ENCODE measurements at places on chromosomes 12 and 14.
A peak's percentile ranks its signal among the peaks of the same experiment; 100 is the strongest.

DNA sequence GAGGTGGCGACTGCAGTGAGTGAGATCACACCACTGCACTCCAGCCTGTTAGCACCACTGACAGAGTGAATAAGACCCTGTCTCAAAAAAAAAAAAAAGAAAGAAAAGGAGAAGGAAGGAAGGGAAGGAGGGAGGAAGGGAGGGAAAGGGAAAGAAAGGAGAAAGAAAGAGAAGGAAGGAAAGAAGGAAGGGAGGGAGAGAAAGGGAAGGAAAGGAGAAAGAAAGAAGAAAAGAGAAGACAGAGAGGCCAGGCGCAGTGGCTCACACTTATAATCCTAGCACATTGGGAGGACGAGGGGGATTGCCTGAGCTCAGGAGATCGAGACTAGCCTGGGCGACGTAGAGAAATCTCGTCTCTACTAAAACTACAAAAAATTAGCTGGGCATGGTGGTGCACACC is 13.2 kb downstream of the DCAF5 start:
- H3K36me3 ChIP-seq: peaks cover 23% of the 10 kb centered on the region
- no peaks in the 10 kb centered on the region for H3K27me3 ChIP-seq
- peaks cover 49% of the 10 kb centered on the region for H3K4me1 ChIP-seq
- no peak for DNase-seq

- H3K27ac ChIP-seq: no peak overlapping the region
- no peaks in the 10 kb centered on the region for H3K4me1 ChIP-seq
- no peaks in the 10 kb centered on the region for H3K36me3 ChIP-seq
- peaks cover 46% of the 10 kb centered on the region for H3K27me3 ChIP-seq
- H3K4me3 ChIP-seq: no peak overlapping the region
- DNase-seq: no peak
Observed at GRCh38 chr12:129558036-129558435, 345.8 kb downstream of the TMEM132D start.

- no peak for DNase-seq
- peaks cover 21% of the 10 kb centered on the region for H3K4me1 ChIP-seq
- no peak overlapping the region for H3K4me3 ChIP-seq
- H3K36me3 ChIP-seq: no peaks in the 10 kb centered on the region
- H3K27ac ChIP-seq: no peak overlapping the region
Observed at GRCh38 chr14:51304438-51304837, 64.4 kb downstream of the TMX1 start.

- no peaks in the 10 kb centered on the region for H3K27me3 ChIP-seq
- H3K27ac ChIP-seq: no peak overlapping the region
- H3K4me3 ChIP-seq: no peak overlapping the region
- H3K36me3 ChIP-seq: peaks cover 52% of the 10 kb centered on the region
- H3K4me1 ChIP-seq: peaks cover 24% of the 10 kb centered on the region
- DNase-seq: no peak
Observed at GRCh38 chr12:46395388-46395787, 22.8 kb upstream of the SLC38A2 start.

GRCh38 chr12:93913845-93914244 is 234.5 kb upstream of the PLXNC1 start:
- H3K27me3 ChIP-seq: peaks cover 2% of the 10 kb centered on the region
- H3K4me3 ChIP-seq: no peak overlapping the region
- H3K36me3 ChIP-seq: no peaks in the 10 kb centered on the region
- no peak overlapping the region for H3K27ac ChIP-seq
- H3K4me1 ChIP-seq: peaks cover 14% of the 10 kb centered on the region

GRCh38 chr12:3103806-3104205 is 26.6 kb downstream of the TSPAN9 start:
- no peak overlapping the region for H3K4me3 ChIP-seq
- peaks cover 85% of the 10 kb centered on the region for H3K4me1 ChIP-seq
- H3K36me3 ChIP-seq: peaks cover 18% of the 10 kb centered on the region
- peak overlapping the region; percentile 97 for H3K27ac ChIP-seq

DNA sequence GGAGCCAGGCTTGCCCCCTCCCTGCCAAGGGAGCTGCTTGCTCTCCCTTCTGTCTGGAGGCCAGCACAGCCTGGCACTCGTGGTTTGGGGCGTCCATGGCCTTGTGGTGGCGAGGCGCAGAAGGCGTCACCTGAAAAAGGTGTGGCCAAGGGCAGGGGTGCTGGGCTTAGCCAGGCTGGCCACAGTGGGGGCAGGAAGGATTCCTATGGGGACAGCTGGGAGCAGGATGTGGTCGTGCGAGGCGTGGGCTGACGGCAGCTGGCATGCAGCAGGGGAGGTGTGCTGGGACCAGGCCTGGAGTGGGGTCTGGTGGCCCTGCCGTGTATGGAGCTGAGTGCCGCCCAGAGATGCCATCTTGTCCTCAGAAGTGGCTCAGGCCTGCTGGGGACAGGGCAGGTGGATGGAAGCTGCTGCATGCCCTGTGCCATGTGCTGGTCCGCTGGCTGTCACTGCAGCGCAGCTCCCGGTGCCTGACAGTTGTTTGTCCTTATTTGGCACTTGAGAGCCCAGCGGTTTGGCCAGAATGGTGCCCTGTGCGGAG is 30.0 kb downstream of the SH2B3 start:
- H3K36me3 ChIP-seq: peaks cover 5% of the 10 kb centered on the region
- peaks cover 51% of the 10 kb centered on the region for H3K4me1 ChIP-seq
- no peaks in the 10 kb centered on the region for H3K27me3 ChIP-seq
- no peak for DNase-seq
- no peak overlapping the region for H3K27ac ChIP-seq

DNA sequence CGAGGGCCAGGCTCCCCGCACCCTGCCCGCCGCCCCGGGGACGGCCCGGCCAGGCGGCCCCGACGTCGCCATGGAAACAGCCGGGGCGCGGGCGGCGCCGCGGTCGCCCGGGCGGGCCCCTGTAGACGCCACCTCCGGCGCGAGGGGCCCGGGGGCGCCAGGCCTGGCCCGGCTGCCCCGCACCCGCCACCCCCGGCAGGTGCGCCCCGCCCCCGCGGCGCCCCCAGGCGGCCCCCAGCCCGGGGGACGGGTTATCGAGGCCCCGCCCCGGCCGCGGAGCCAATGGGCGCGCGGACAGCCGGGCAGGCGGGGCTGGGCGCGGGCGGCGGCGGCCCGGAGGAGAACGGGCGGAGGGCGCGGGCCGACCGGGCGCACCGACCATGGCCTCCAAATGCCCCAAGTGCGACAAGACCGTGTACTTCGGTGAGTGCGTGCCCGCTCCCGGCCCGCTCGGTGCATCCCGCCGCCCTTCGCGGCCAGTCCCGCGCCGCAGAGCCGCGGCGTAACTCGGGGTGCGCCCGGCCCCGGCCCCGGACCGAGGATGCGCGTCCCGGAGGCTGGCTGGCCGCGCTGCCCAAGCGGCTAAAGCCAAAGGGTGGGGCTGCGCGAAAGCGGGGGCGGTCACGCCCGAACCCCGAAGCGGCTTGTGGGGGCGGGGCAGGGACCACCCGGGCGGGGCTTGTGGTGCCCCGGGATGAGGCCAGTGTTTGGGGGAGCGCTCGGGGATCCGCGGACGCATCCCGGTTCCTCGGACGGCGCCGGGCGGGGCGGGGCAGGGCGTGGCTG is at the start of gene CRIP2:
Gene CRIP2 (plus strand): TSS at position 339 of the 786 bp plus-strand sequence. CDS start 42 bp downstream, at position 381.
- H3K27me3 ChIP-seq: peaks cover 28% of the 10 kb centered on the region
- H3K4me1 ChIP-seq: peaks cover 11% of the 10 kb centered on the region
- H3K36me3 ChIP-seq: no peaks in the 10 kb centered on the region

DNA sequence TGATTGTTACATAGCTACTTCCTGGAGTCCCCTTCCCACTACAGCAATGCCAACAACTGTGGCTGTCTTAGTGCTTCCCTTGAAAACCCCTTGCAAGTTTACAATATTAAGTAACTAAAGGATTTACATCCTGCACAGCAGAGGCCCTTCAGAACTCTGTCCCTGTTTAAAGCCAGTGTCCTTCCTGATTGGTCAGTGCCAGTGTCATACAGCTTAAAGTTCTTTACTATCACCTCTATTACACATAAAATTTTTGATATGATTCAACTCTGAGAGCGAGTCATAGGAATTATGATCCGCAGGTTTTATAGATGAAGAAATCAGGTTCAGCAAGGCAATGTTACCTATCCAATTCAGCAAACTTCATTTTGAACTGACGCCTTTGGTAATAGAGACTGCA is 91.4 kb upstream of the ALX1 start:
- no peaks in the 10 kb centered on the region for H3K36me3 ChIP-seq
- H3K4me1 ChIP-seq: no peaks in the 10 kb centered on the region
- no peaks in the 10 kb centered on the region for H3K27me3 ChIP-seq
- H3K4me3 ChIP-seq: no peak overlapping the region
- DNase-seq: no peak

- H3K27ac ChIP-seq: peak overlapping the region; percentile 62
- peaks cover 39% of the 10 kb centered on the region for H3K36me3 ChIP-seq
- H3K27me3 ChIP-seq: no peaks in the 10 kb centered on the region
- H3K4me1 ChIP-seq: peaks cover 70% of the 10 kb centered on the region
- DNase-seq: no peak
- H3K4me3 ChIP-seq: no peak overlapping the region
Observed at GRCh38 chr12:108822497-108823205, 34.7 kb downstream of the SSH1 start.

GRCh38 chr12:114685320-114685781 is 1.4 kb upstream of the TBX3 start:
- H3K27me3 ChIP-seq: peaks cover 54% of the 10 kb centered on the region
- H3K4me3 ChIP-seq: peak overlapping the region; percentile 83
- no peak overlapping the region for H3K27ac ChIP-seq
- DNase-seq: no peak
- no peaks in the 10 kb centered on the region for H3K36me3 ChIP-seq

- H3K27me3 ChIP-seq: no peaks in the 10 kb centered on the region
- DNase-seq: no peak
- H3K4me1 ChIP-seq: peaks cover 8% of the 10 kb centered on the region
- no peak overlapping the region for H3K27ac ChIP-seq
- no peak overlapping the region for H3K4me3 ChIP-seq
- peaks cover 15% of the 10 kb centered on the region for H3K36me3 ChIP-seq
Observed at GRCh38 chr14:31080056-31080455, 53.9 kb upstream of the STRN3 start.

DNA sequence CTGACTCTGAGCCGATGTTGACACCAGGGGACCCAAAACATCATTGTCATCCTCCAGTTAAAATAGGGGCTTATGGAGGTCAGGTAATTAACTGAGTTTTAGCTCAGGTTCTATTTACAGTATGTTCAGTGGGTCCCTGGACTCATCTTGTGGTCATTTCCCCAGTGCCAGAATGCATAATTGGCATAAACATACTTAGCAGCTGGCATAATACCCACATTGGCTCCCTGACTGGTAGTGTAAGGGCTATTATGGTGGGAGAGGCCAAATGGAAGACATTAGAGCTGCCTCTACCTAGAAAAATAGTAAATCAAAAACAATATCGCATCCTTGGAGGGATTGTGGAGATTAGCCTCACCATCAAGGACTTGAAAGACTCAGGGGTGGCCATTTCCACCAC is 350.9 kb downstream of the C12orf75 start:
- no peak for DNase-seq
- H3K4me1 ChIP-seq: peaks cover 18% of the 10 kb centered on the region
- H3K4me3 ChIP-seq: no peak overlapping the region
- no peak overlapping the region for H3K27ac ChIP-seq
- H3K36me3 ChIP-seq: no peaks in the 10 kb centered on the region

- no peak for DNase-seq
- no peak overlapping the region for H3K4me3 ChIP-seq
- peaks cover 69% of the 10 kb centered on the region for H3K4me1 ChIP-seq
- H3K27ac ChIP-seq: no peak overlapping the region
- H3K27me3 ChIP-seq: no peaks in the 10 kb centered on the region
Observed at GRCh38 chr12:68899251-68899771, 33.7 kb downstream of the CPM start.

- H3K4me1 ChIP-seq: no peaks in the 10 kb centered on the region
- H3K27ac ChIP-seq: no peak overlapping the region
- H3K27me3 ChIP-seq: no peaks in the 10 kb centered on the region
- no peak overlapping the region for H3K4me3 ChIP-seq
- no peak for DNase-seq
Observed at GRCh38 chr12:46219877-46220655, 48.8 kb downstream of the SLC38A1 start.
